Fibroblast of skin of right biceps (primary cell): ENCODE measurements at places on chromosomes 2 and 18.

DNA sequence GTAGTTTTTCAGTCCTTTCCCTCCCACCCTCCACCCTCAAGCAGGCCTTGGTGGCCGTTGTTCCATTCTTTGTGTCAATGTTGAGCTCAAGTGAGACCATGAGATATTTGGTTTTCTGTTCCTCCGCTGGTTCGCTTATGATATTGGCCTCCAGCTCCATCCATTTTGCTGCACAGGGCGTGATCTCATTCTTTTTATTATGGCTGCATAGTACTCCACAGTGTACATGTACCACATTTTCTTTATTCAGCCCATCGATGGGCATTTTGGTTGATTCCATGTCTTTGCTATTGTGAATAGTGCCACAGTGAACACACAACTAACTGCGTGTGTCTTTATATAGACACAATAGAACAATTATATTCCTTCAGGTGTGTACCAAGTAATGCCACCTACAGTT lies 14.1 kb downstream of the AGAP1 start:
- DNase-seq = no peak

- no peak for DNase-seq
These were observed 65.9 kb downstream of the EIF5B start for GRCh38 chr2:99403084-99403483.

DNA sequence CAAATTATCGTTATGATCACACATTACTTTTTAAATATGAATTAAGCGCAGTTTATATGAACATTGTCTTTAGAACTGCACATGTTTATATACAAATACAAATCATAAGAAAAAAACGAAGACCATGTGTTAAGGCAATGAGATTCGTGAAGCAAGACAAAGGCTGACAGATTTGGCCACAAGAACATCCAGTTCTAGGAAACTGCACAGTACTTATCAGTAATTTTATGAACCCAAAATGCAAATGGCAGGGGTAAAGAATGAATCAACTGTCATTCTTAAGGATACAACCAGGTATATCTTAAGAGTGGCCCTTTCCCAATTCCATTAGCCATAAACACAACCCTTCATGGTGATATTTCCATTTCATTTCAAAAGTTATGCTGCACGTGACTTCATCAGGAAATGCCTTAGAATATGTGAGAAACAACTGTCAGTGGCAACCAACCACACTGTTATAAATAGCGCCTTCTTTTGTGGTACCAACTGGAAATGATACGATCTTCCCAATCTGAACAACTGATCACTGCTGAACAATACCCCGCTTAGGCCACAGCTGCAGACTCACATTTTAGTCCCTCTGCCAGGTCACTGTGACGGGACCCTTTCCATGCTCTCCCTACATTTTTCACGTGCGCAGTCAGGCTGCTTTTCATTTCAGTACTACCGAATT lies 144.9 kb downstream of the L3MBTL4 start:
- no peak for DNase-seq

GRCh38 chr18:63831080-63831788 lies 56.0 kb downstream of the SERPINB7 start:
- peak; percentile 80 for DNase-seq

DNA sequence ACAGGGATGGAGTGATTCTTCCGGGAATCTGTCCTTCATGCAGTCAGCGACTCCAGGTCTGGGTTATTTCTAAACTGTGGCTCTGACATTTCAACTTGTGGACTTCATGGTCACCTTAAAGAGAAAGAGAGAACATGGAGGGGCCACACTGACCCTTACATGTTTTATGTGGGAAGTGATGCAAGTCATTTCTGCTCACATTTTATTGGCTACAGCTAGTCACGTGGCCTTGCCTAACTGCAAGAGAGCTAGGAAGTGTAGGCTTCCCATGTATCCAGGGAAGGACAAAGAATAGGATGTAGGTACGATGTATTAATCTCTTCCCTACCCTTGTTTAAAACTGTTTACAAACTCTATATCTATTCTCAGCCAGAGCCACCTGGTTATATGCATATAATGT lies 30.3 kb upstream of the AFTPH start:
- DNase-seq = no peak

- peak; percentile 89 for DNase-seq
These were observed 59.9 kb downstream of the PTPRM start for GRCh38 chr18:7626922-7627440.

GRCh38 chr2:111622859-111623258 lies 261.1 kb downstream of the ANAPC1 start:
- DNase-seq = peak; percentile 18

GRCh38 chr2:72211350-72211749 lies 63.7 kb upstream of the CYP26B1 start:
- peak; percentile 25 for DNase-seq

GRCh38 chr18:22433956-22434355 lies 16.2 kb upstream of the CTAGE1 start:
- DNase-seq = peak; percentile 75

DNA sequence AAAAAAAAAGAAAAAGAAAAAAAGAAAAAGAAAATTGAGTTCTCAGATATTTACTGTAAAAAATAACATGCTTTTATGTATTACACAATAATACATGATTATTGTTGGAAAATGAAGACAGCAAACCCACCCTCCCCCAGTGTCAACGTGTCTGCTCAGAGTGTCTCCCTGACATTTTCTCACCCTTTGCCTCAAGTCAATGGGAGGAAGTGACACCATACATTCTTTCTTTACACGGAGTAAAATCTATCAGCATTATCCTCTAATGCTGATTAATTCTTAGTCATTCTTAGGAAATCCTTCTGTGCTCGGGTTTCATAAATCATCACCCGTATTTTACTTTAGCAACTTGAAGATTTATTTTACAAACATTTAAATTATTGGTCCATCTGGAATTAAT lies 32.0 kb downstream of the CTAGE1 start:
- DNase-seq = peak; percentile 95

GRCh38 chr18:13572148-13572547 lies 154.2 kb downstream of the FAM210A start:
- no peak for DNase-seq

GRCh38 chr2:139622691-139623090 lies 842.5 kb upstream of the NXPH2 start:
- DNase-seq = no peak

DNA sequence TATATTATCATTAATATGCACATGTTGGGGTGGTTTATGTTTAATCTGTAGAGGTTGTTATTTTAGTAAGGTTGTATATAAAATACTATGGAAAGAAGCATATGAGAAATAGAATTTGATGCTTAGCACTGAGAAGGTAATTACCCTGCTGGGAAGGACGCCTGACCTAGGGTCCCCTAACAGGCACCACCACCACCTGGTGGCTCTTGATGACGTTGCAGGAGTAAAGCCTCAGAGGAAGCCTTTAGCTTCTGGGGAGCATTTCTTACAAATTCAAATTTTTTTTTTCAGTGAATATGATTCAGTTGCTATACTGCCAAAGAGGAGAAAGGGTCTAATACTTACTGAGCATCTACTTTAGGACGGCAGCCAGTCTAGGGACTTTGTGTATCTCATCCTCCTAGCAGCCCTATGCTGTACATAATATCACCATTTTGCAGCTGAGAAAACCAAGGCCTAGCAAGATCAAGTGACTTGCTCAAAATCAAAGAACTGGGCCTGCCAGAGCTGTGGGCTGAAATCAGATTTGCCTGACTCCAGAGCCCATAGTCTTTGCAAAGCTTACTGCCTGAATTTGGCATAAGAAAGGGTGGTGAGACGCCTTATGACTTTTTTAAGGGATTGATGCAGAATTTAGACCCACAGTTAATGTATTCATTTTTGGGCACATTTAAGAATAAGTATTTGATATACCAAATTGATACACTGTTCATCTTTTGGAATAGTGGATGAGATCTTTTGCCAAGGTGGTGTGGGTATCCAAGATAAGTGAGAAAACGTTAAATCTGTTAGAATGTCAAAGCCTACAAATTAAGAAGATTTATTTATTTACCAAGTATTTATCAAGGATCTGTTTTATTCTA lies 78.8 kb upstream of the GAREM1 start:
- peak; percentile 25 for DNase-seq

- DNase-seq = peak; percentile 10
These were observed 77.4 kb downstream of the SLC39A10 start for GRCh38 chr2:195734395-195734794.

- no peak for DNase-seq
These were observed 68.8 kb downstream of the MEP1B start for GRCh38 chr18:32258558-32259204.

GRCh38 chr2:155209696-155210450 lies 511.4 kb downstream of the KCNJ3 start:
- peak; percentile 9 for DNase-seq

GRCh38 chr2:52956766-52957165 lies 810.8 kb upstream of the CHAC2 start:
- no peak for DNase-seq
